NCI-H510A (cell line): ENCODE measurements at places on chromosomes 7 and 10.

GRCh38 chr10:62830679-62831078, 14.5 kb upstream of the EGR2 start:
- no peak for DNase-seq

DNA sequence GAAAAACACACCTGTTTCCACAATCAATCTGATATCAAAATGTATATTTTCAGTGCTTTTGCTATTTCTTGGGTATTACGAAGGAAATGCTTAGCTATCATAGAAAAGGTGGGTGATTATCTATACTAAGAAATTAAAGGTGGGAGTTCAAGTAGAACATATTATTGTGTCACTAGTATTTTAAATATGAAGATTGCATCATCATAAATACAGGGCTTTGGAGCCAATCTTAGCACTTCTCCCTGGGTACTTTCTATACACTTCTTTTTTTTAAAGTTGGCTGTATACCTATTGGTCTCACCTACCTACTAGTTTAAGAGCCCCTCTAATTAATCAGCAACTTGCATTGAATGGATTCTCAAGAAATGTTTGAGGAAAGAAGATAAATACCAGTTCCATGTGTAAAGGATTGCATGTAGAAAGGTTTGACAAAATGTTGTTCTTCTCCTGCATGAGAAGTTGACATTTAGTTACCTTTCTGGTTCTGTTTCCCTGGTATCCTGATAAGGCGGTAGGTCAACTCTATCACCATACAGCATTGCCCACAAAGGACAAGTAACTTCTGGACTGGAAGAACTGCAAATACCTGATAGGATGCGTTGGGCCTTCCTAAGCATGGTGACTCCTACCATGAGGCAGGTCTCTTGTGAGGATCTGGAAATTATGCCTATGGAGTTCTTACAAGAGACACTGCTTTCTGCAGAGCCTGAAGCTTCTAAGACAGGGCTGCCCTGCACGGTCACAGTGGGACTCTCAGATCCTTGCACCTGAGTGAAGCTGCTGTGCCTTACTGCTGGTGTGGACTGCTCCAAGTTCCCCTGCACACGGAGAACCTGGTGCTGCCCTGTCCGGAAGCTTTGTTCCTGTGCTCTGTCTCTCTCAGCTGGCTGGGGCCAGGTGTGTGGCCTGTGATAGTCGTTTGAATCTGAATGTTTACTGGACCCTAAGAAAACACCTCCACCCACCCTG, 32.1 kb upstream of the PDSS1 start:
- DNase-seq = no peak

DNA sequence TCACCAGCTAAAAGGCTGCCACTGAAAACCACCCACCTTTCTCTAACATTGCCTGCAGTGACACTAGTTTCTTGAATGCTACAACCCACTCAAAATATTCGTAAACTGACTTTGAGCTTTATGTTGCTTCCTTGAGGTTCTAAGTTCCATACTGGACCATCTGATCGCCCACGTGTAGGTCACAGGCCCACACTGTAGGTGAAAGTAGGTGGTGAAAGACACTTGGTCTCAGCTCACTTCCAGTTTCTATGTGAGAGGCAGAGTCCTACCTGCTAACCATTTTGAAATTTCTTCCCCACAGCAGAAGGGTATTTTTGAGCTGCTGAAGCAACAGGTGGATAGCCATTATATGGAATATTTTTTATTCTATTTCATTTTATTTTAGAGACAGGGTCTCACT, 97.3 kb downstream of the MYO3A start:
- no peak for DNase-seq

DNA sequence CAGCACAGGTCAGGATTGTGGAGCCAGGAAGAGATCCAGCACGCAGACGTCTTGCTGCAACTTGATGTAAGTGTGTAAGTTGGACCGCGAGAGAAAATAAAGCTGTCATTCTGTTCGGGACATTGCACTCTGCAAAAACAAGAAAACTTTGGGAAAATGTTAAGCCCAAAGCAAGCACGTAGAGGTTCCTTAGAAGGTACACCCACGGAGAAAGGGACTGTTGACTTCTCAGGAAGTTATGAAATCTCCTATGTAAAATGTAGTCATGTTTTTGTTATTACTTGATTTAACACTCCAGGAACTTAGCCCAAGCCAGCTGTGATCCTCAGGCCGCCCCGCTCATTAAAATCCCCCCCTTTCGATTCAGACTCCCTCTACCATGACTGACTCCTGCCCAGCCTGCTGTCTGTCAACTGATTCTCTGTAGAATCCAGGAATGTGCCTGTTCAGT, 196.1 kb upstream of the TCF7L2 start:
- no peak for DNase-seq

- DNase-seq = no peak
Measured at GRCh38 chr7:94562525-94562924, 52.9 kb downstream of the CASD1 start.

DNA sequence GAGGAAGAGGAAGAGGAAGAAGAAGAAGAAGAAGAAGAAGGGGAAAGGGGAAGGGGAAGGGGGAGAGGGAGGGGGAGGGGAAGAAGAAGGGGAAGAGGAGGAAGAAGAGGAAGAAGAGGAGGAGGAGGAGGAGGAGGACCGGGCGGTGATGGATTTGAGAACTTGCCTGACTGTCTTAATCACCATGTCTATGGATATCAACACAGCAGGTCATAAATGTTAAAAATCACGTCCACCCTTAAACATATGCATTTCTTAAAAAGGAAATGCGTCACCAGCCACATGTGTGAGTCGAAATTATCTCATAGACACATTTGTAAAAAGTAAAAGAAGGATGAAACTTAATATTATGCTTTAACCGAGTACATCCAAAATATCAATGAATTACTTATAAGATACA, 42.1 kb upstream of the INSIG1 start:
- no peak for DNase-seq

GRCh38 chr10:95745501-95745900, 10.5 kb upstream of the ENTPD1 start:
- no peak for DNase-seq

DNA sequence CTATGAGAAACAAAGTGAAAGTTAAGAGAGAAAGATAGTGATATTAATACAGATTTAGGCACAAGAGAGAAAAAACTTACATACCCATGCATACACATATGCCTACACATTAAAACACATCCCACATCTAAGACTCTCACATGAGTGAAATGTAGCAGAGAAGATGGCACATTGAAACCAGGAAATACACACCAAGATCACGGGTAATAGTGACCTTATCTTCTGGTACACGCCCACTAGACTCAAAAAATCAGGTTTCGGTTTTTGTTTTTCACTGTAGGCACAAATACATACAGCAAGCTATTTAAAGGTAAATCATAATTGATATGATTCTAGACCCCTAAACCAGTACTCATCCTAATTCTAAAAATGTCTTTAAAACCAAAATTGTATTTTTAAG, 225.2 kb upstream of the TAC1 start:
- DNase-seq = no peak

DNA sequence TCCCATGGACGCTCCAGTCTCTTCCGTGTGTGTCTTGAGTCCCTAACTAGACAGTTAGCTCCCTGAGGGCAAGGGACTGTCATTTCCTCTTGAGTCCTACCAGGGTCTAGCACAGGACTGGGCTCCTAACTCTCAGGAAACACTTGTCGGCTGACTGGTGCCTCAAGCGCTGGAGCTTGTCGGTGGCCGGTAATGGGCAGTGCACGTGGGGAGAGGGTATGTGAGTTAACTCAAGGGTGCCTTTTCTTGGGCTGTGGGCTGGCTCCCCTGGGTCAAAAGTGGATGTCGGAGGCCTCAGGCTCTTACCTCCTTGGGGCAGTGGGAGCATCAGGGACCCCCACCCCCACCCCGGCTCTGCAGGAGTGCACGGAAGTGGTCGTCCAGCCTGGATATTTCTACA, 32.9 kb downstream of the ZNF775 start:
- DNase-seq = no peak

DNA sequence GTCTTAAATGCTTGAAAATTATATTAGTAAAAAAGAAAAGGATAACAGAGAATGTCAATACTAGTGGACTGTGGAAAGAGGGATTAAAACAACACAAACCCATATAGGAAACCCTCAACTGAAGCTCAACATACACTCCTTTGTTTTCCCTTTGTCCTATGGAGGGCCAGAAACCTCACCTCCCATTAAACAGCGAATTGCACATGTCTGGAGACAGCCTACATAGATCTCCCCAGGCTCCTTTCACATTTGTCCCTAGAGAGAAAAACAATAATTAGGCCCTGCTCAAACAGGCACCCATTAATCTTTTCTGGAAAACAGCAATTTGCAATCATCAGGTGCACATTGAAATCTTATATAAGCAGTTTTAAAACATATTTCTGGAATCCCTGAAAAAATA, 87.6 kb upstream of the SEMA3D start:
- no peak for DNase-seq

DNA sequence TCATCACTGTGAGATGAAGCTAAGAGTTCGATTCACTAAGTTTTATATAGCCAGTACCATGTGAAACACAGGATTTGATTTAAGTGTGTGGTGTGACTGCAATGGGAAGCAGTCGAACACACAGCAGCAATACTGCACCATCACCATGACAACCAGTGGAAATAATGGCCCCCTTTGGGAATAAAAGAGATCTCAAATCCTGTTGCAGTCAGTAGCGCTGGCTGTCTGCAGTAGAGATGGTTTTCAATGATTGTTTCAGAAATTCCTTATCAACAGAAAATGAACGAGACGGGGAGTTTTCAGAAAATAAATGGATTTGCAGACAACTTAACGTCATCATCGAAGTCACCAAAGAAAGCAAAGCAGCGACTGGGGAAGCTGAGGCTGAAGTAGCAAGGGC, 91.0 kb downstream of the PTPRE start:
- no peak for DNase-seq

DNA sequence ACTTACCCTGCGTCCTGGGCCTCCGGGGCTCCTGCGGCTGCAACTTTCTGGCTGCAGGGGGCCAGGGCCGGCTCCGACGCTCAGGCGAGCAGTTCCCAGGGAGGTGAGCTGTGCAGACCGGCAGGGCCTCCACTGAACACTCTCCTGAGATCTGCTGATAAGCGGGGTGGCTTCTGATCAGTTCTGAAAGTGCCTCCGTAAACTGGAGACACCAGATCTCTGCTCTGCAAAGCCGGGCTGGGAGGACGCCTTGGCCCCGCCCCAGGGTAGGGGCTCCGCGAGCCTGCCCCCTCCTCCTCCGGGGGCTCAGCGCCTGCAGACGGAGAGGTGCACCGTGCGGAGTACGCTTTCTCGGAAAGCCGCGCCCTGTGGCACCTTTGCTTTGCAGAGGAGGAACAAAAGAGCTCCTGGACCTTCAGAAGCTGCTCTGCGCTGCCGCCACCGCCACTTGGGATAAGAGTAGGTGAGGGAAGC, 141.3 kb upstream of the VKORC1L1 start:
- no peak for DNase-seq

GRCh38 chr10:85317827-85318226, 989.4 kb downstream of the CCSER2 start:
- DNase-seq = no peak

GRCh38 chr7:139118234-139118804, 8.8 kb upstream of the ZC3HAV1 start:
- DNase-seq = no peak

GRCh38 chr7:132882714-132883428, 199.0 kb downstream of the CHCHD3 start:
- no peak for DNase-seq

- DNase-seq = no peak
Measured at GRCh38 chr10:112761256-112761655, 188.8 kb upstream of the TCF7L2 start.

- DNase-seq = no peak
Measured at GRCh38 chr7:103964269-103964668, 25.2 kb downstream of the RELN start.

- no peak for DNase-seq
Measured at GRCh38 chr7:32515890-32516550, 20.7 kb downstream of the AVL9 start.

GRCh38 chr10:103445767-103446567, 6.2 kb downstream of the CALHM2 start:
- DNase-seq = no peak

DNA sequence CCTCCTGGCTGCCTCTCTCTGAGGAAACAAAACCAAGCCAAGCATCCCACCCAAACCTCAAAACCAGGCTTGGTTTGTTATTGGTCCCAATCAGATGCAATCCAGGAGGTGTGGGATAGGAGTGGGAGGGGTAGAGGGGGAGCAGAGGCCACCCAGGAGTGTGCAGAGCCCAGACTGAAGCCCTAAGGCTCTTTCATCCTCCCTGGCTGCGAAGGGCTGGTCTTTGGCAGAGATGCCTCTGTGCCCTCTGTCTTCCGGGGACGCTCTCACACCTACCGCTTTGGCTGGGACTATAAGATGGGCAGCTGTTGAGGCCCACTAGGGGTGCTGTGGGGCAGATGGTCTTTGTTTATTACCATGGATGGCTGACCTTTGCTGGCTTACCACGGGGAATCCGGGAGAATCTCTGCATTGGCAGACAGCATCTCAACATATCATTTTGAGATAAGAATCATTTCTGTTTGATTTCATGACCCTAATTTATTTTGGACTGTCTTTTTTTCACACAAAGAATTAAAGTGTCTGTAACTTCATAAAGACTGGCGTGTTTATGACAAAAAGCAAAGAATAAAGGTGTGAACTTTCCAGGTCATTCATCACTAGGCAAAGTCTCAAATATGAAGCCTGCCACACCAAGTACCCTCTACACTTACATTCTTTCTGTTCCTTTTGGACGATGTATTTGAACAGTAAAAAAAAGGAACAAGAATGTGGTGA, 6.5 kb upstream of the DENND2A start:
- DNase-seq = peak; percentile 51
